ENCODE measurements at places on chromosomes 5 and 9.

- DNase-seq = no peak
Observed at GRCh38 chr9:89137542-89138462, 40.8 kb downstream of the SHC3 start.

DNA sequence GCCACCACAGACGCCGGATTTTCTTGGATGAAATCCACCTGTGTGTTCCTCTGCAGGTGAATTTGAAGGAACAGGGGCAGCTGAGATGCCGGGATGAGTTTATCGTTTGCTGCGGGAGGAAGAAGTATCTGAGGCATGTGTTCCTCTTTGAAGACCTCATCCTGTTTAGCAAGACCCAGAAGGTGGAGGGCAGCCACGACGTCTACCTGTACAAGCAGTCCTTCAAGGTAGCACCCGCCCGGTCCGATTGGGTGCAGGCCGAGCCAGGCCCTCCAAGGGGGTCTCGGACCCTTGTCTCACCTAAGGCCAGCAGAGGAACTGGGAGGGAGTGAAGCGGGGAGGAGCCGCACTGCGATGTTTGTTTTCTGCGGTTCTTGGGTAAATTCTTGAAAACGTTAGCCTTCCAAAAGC is 18.4 kb upstream of the LRRC14B start:
- DNase-seq = no peak

GRCh38 chr9:656926-657568 is 184.4 kb upstream of the DMRT1 start:
- no peak for DNase-seq

DNA sequence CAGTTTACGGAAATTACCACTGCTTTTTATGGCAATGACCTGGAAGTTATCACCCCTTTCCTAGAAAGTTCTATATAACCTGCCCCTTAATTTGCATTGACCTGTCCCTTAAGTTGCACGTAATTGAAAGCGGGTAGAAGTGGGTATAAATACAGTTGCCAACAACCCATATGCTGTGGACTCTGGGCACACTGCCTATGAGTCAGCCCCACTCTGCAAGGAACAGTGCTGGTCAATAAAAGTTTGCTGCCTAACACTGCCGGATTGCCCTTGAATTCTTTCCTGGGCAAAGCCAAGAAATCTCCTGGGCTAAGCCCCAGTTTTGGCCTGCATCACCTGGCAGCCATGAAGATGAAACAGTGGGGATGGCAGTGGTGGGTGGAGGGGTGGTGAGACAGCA is 23.9 kb upstream of the CLPTM1L start:
- no peak for DNase-seq

DNA sequence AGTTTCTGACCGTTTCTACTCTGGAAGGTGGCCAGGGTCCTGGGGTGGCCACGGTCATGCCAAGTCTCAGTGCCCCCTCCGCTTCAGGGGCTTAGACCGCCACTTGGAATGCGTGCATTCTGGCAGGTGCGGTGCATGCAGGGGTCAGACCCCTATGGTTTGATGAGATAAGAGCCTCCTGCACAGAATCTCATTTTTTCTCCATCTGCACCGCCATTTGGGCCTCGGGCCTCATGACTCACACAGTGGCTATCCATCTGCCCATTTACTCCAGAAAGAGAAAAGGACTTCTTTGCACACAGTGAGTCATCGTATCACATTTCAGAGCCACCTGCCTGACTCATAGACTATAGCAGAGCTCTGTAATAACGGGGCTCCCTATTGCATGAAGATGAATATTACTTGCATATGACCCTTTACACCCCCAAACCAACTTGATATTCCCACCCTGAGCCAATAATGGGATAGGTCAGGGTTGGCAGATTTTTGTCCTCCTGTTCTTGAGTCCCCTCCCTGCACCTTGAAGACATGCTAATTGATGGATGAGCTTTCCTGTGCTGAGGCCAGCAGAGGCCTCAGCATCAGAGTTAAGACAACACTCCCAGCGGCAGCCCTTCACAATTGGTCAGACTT is 157.4 kb downstream of the NR3C1 start:
- DNase-seq = no peak

GRCh38 chr5:39267186-39267585 is 47.8 kb upstream of the FYB1 start:
- DNase-seq = no peak

DNA sequence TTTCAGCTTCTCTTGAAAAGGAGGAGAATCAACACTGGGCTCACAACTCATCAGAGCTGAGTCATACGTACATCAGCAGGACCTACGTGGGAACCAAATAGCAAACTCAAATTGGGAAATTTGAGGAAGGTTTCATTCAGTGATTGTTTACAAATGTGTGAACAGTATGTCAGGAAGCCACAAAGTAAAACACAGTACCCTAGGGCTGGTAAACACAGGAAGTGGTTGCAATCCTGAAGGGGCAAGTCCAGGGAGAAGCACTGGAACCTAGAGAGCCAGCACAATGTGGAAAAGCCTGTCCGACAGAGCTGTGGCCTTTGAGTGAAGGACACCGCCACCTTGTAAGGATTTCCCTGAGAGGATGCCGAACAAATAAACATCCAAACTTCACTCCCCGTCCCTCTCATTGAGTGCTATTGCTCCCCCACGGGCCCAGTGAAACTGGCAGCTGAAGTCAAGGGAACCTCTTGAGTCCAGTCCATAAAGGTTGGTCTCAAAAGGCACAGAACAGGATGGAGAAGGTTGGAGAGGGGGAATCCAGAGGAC is 26.7 kb upstream of the RICTOR start:
- no peak for DNase-seq

GRCh38 chr9:106417685-106418084 is 445.3 kb upstream of the ZNF462 start:
- DNase-seq = no peak

GRCh38 chr5:66144834-66145390 is 812 bp downstream of the SREK1 start:
- no peak for DNase-seq

- DNase-seq = no peak
Observed at GRCh38 chr9:8838136-8838535, 1038.6 kb upstream of the DMAC1 start.

DNA sequence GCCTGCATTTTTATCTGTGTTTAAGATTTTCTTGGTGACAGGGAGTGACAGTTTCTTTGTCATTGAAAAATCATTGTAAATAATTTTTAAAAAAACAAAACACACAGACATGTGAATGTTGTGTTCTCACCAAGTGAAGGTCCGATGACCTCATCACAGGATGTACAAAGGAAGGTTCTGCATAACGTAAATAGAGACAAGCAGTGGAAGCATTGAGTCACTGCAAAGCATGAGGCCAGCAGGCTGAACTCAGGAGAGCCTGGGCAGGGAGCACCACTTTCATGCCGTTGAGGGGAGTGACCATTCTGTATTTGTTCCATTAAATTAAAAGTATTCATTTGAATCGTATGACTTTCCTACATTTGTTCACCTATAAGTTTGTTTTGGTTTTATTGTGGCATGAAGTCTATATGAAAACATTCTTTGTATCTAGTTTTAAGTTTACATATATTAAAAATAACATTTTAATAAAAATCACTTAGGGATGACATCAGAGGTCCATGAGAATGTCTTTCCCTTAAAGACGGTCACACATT is 70.4 kb upstream of the TLE1 start:
- no peak for DNase-seq

DNA sequence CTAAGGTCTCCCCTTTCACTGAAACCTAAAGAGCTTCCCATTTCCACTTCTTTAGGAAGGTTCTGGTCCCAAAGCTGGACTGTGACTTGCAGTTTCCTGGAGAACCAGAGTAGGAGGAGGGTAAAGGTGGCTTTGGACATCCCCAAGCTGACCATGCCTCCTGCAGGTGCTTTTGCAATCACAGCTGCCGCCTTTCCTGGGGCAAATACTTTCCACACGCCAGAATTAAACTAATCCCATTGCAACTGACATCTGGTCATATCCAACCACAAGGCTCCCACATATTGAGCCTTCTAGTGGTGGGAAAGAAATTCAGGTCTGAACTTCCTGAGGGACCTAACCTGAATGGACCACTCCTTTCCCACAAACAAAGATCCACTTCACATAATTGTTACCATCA is 92.7 kb downstream of the NRG2 start:
- DNase-seq = no peak

DNA sequence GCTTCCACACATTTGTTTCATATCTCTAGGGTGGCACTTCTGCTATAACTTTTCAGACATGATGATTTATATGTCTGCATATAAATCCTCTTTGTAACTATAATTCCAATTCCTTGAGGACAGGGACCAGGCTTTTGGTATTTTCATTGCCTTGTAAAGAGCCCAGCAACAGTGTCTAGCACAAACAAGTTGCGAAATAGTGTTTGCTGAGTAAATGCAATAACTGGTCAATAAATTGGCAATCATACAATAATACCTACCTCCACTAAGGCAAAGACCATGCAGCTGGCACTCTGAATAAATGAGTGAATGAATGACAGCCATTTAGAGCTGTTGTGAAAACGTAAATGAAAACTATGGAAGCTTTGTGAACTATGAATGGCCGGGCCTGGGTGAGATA is 564.0 kb upstream of the ZNF462 start:
- DNase-seq = no peak

- DNase-seq = no peak
Observed at GRCh38 chr5:158233735-158234322, 374.9 kb upstream of the CLINT1 start.

- DNase-seq = peak; percentile 62
Observed at GRCh38 chr9:37679649-37680402, 29.1 kb downstream of the FRMPD1 start.

- no peak for DNase-seq
Observed at GRCh38 chr9:77987880-77988525, 43.6 kb downstream of the GNAQ start.

GRCh38 chr9:130658893-130659698 is 5.3 kb upstream of the PRDM12 start:
- DNase-seq = no peak

DNA sequence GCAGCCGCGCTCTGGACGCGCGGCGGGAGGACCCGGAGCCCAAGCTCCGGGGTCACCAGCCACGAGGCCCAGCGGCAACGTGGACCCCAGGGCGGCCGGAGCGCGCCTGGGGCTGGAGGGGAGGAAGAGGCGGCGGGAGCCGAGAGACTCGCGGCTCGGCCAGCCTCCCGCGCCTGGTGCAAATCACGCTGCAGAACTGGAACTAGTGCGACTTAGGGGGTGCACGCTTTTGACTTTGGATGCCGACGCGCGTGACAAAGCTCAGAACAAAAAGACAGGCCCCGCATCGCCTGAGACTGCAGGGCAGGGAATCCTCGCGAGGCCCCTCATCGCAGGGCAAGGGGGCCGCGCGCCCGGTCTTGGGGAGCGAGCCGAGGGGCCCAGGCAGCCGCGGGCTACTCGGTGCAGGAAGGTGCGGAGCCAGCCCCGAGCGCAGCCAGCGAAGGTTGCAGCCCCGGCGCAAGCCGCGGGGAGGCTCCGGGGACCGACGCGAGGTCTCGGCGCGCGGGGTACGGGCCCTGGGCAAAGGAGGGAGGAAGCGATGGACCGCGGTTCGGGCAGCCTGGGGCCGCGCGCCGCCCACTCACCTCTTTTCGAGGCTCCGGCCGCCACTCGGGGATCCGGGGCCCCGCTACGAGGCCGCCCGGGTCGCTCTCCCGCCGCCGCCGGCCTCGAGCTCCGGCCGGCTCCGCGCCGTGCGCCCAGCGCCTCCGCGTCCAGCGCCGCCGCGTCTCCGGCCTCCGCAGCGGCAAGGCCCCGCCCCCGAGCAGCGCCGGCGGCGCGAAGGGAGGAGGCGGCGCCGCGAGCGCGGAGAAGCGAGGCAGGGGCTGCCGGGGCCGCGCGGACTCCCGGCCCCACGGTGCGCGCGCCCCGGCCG is at the start of gene GOLM1:
TSS of gene GOLM1 (minus strand) at position 735 of the 877 bp plus-strand sequence. CDS start 20,238 bp downstream, outside the sequence.
- no peak for DNase-seq

- DNase-seq = no peak
Observed at GRCh38 chr9:76369583-76369982, 24.6 kb downstream of the RFK start.

DNA sequence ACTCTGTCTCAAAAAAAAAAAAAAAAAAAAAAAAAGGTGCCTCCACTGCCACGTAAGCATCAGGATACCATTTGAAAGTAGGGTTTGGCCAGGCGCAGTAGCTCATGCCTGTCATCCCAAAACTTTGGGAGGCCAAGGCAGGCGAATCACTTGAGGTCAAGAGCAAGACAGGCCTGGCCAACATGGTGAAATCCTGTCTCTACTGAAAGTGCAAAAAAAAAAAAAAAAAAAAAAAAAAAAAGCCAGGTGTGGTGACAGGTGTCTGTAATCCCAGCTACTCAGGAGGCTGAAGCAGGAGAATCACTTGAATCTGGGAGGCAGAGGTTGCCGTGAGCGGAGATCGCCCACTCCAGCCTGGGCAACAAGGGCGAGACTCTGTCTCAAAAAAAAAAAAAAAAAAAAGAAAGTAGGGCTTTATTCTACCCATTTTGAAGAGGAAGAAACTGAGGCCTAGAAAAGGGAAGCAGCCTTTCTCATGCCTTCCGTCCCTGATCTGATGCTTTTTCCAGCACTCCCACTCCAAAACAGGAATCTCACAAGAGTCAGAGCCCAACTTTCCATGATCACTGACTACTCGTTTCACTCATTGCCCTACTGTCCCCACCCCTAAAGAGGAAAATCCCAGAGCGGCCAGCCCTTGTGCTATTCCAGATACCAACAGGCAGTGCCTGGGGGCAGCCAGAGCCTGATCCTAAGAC is 16.3 kb upstream of the CCIN start:
- no peak for DNase-seq

- no peak for DNase-seq
Observed at GRCh38 chr9:116721411-116721810, 34.3 kb downstream of the TRIM32 start.

- no peak for DNase-seq
Observed at GRCh38 chr5:125525356-125525755, 778.9 kb upstream of the ZNF608 start.

DNA sequence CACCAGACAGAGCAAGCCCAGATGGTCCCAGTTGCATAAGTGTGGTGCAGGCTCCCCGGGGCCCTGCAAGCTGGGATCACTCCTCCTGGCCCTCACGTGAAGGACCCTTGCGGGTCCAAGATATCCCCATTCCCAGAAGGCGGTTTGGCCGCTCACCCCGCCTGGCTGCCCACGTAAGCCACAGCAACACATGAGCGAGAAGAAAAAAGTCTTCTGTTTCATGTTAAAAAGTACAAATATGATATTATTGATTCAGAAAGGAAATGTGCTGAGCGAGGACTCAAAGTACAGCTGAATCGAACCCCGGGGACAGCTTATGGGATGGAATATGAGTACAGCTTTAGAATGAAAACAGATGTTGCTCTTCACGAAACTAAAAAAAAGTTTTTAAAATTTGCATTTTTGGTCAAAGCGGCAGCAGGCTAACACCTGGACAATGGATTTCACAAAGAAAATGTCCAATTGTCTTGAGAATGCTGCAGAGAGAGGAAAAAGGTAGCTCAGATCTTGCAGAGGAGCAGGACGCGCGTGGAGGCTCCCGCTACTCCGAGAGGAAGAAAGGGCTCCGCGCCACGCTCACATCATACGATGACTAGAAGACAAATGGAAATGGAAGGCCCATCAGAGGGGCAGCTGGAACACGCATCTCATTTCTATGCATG is 427.6 kb downstream of the IRX1 start:
- no peak for DNase-seq

- no peak for DNase-seq
Observed at GRCh38 chr9:124478354-124478753, 28.1 kb downstream of the ADGRD2 start.
